ENCODE measurements at places on chromosomes 2 and 18.

DNA sequence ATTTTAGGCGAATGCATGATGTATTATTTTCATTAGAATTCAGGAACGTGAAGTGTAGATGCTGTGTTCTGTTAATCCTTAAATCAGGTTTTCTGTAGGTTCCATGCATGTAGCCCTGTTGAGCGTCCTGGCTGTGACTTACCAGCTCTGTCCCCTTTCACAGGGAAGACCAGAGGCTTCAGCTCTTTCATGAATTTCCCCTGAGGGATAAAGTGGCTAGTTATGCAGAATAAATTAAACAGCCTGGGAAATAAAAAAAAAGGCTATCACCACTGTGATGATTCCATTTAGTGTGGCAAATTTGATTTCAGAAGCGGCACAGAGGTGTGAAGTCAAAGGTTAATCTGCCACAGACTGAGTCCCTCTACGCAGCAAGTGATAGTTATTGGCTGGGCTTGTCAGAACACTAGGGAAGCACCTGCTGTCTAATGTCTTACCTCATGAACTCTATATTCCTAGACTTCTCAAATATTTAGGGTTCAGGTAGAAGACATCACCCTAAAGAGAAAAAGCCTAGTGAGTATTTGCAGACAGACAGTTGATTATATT is 61.6 kb upstream of the LINC00305 start:
- no peak for DNase-seq

DNA sequence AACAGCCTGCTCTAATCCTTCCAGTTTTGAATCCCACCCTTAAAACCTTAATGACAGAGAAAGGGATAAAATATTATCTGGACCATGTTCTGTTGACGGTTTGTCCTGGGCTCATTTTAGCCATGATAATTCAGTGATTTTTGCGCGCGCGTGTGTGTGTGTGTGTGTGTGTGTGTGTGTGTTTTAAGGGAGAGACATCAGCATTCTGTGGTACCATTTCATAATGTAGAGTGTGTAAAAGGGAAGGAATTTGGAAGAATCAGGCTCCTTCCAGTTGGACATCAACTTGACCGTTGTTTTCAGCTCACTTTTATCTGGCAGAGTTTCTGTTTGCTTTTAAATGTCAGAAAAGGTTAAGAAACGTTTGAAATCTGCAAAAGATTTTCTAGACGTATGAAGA is 535.5 kb downstream of the TNS1 start:
- DNase-seq: no peak

DNA sequence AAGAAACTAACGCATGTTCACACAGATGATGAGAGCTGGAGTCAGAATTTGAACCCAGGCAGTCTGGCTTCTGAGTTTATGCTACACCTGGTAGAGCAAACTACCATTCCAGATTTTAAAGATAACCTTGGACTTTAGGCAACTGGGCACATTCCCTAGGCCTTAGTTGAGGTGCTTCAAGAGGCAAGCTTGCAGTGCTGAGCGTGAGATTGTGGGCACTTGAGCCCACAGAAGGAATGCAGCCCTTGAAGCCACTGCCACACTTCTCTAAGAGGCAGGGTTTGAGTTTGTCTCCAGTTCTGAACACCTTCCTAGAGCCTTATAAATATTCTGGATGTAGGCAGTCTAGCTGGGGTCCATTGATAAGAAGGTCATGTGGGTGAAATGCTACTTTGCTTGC is 216.1 kb upstream of the SLC14A2 start:
- no peak for DNase-seq

GRCh38 chr2:133720429-133720828 is 152.2 kb upstream of the NCKAP5 start:
- no peak for DNase-seq

DNA sequence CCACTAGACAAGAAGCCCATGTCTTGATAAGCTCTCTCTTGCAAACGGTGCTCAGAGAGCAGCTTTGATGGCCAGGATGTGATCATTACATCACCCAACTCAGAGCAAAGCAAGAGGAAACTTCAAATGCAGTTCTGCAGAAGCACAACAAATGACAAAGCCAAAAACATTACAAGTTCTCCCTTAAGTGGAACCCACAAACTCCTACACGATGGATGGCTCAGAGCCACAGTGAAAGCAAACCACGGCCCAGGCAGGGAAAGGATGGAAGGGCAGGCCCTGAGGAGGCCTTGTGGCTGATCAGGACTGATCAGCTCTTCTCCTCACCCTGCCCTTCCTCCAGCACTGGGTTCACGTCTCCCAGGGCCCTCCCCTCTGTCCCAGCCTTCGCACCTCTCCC is 326.4 kb downstream of the EIPR1 start:
- no peak for DNase-seq

DNA sequence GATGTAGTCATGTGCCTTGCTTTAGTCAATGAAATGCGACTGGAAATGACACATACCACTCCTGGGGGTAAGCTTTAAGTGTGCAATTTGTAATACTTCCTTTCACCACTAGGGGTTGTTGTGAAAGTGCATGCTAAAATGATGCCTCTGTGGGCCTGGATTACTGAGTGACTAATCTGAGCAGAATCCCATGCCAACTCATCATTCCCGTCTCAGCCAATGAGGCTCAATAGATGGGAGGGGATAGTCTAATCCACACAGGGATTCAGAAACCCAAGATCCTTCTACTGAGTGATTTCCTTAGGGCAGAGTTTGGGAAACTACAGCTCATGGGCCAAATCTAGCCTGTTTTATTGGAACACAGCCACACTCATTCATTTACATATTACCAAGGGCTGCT is 54.0 kb downstream of the HRH4 start:
- peak; percentile 4 for DNase-seq

GRCh38 chr2:85959185-85959584 is 70.4 kb upstream of the ST3GAL5 start:
- no peak for DNase-seq

- DNase-seq: no peak
Observed at GRCh38 chr2:226746196-226746800, 53.3 kb downstream of the IRS1 start.

- no peak for DNase-seq
Observed at GRCh38 chr2:9441556-9441955, 18.1 kb downstream of the CPSF3 start.

- DNase-seq: no peak
Observed at GRCh38 chr2:15472133-15472532, 89.0 kb downstream of the NBAS start.

DNA sequence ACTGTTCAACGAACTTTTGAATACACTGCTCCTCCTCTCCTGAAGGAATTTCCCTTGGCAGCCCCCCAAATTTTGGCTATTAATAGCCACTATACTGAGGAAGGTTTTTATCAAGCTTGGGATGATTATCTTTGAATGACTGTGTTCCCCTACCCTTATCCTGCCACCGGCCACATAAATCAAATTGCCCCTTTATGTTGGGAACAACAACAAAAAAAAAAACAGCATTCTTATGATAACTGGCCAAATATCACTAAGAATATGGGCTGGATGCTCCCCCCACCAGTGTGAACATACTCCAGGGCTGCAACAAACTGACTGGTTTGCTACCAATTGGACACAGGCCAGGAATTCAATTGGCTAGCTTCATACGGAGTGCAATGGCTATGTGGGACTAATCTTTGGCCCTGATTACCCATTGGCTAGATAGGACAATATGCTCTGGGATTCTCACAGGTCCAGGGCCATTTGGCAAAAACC is 20.6 kb downstream of the DUSP11 start:
- no peak for DNase-seq

DNA sequence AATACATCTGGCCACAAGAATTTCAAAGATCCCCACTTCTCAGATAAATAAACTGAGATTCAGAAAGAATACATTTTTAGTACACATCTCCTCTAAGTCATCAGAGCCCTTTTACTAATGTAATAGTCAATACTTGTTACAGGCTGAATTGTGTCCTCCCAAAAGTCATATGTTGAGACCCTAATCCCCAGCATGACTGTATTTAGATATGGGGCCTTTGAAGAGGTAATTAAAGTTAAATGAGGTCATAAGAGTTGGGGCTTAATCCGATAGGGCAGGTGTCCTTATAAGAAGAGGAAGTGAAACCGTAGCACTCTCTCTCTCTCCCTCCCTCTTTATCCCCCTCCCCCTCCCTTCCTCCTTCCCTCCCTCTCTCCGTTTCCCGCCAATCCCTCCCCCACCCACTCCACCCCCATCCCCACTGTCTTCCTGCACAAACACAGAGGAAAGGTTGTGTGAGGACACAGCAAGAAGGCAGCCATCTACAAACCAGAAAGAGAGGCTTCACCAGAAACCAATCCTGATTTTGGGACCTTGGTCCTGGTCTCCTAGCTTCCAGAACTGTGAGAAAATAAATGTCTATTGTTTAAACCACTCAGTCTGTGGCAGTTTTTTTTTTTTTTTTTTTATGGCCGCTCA is 66.6 kb upstream of the ZNF397 start:
- DNase-seq: no peak

DNA sequence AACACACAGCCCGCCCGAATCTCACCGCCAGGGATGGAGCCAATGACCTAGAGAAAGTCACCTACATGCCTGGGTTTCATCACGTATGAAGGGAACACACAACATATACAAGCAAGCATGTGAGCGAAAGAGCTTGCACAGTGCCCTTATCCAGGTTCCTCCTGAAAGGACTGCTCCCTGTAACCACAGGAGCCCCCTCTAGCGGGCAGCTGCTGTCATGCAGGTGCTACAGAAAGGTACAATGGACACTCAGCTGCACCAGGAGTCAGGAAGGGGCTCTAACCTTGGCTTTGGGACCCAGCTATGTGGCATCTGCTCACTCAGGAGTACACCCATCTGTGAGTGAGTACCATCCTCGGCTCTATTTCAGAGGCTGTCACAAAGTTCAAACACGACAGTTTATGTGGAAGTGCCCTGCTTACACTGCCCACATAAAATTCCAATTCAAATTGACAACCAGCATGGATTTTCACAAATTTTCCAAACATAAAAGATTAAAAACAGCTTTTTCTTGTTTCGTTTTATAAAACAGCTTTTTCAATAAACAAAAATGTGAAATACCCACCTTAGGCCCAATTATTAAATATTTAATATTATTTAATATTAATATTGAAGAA is 3.5 kb downstream of the NDUFA10 start:
- DNase-seq: peak; percentile 89

DNA sequence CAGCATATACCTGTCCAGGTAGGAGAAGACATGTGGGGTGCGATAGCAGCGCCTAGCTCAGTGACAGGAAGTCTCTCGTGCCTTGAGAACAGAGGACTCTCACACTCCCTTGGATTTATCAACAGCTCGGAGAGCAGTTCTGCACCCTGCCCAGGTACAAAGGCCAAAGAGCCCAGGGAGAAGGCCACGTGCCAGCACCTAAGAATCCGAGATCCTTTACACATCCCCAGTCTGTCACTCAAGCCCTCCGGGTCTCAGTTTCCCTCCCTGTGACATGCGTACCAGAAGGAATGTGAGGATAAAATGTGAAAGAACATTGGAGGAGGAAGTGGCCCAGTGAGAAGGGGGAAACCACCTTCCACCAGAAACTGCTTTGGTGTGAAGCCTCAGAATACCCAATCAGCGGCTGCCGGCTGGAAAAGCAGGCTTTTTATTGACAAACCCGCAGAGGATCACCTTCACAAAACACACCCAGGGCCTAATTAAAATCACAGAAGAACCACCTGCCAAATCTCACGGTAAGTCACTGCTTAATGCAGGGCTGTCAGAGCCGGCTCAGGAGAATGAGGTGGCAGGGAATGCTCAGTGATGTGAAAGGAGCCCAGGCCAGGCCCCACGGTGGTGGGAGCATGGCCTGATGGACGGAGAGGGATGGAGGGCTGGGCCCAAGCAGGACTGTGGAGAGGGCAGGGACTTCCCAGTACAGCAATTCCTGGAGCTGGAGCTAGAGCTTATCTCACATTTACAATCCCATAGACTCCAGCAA is 66.3 kb downstream of the MYO5B start:
- no peak for DNase-seq

DNA sequence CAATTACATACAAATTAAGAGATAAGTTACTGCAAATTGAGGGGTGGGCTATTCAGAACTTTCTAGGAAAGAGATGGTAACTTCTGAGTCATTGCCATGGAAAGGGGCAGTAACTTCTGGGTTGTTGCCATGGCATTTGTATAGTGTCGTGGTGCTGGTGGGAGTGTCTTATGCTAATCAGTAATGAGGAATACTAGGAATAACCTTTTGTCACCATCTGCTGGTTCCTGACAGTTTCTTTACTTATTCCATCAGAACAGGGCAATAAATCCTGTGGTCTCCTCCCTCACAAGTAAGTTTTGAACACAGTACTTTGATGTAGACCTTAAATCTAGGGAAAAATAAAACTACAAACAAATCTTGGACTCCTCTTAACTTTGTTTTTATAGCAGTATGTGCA is 435.4 kb downstream of the BCL11A start:
- DNase-seq: no peak

GRCh38 chr18:3610813-3611212 is 160.8 kb downstream of the TGIF1 start:
- DNase-seq: no peak

GRCh38 chr2:75432761-75433361 is 127.9 kb downstream of the EVA1A start:
- DNase-seq: no peak

Data from NCI-H1694 (cell line).